ENCODE measurements at places on chromosomes 3 and 15.

GRCh38 chr3:57164657-57165573, at the start of gene IL17RD:
TSS of gene IL17RD (minus strand) at chr3:57165353. CDS start at chr3:57165286, 67 bp downstream.
- peak; percentile 58 for DNase-seq

- DNase-seq: no peak
Measured at GRCh38 chr3:111653766-111654165, 58.6 kb upstream of the ZBED2 start.

DNA sequence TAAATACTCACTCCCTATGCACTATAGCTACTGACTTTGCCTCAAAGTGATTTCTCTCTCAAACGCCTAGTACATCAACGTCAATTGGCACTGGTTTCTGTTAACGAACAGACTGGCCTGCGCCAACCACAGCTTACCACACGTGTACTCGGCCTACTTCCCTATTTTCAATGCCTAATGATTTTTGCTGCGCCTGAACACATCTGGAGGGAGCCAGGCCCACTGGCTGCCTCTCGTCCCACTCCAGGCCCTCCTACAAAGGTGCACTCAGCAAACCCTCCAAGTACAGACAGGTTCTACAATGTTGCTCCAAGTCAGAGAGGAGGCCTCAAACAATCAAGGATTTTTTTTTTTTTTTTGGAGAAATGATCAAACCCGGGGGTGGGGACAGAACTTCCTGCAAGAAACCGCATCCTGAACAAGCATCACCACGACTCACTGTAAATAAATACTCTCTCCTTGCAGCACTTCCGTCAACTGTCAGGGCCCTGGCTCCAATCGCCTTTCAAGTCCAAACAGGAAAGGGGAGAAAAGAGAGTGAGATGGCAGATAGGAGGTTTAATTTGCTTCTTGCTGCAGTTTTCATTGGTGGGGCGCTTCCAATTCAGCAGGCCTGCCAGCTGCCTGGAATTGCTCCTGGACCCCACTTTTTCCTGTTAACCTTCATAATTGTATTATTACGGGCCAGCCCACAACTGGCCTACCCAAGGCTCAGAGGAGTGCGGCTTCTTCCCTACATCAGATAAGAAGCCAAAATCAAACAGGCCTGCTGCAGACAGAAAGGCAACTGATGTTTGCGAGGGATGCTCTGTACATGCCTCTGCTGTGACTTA, 139.3 kb downstream of the FOXP1 start:
- no peak for DNase-seq

- no peak for DNase-seq
Measured at GRCh38 chr3:182375916-182376315, 417.4 kb upstream of the ATP11B start.

DNA sequence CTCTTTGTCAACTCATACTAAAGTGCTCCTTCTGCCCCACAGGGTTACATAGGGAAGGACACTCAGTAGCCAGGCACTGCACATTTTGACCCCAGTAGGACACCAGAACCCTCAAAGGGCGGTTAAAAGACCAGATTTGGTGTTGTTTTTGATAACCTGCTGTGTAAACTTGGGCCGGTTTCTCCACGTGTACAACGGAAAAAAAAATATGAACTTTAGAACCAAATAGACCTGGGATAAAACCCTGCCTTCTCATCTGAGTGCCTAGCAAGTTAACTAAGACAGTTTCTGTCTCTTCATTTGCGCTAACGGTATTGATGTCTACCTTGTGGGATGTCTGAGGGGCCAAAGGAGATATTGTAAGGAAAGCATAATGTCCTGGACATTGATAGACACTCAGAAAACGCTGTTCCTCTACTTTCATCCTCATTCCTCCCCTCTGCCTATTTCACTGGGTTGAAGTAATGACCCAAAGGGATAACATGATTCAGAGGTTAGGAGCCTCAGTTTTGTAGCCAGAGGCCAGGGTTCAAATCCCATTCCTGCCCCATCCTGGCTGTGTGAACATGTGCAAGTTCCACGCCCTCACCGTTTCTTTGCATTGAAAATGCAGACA, 155.9 kb upstream of the LPP start:
- DNase-seq: no peak

DNA sequence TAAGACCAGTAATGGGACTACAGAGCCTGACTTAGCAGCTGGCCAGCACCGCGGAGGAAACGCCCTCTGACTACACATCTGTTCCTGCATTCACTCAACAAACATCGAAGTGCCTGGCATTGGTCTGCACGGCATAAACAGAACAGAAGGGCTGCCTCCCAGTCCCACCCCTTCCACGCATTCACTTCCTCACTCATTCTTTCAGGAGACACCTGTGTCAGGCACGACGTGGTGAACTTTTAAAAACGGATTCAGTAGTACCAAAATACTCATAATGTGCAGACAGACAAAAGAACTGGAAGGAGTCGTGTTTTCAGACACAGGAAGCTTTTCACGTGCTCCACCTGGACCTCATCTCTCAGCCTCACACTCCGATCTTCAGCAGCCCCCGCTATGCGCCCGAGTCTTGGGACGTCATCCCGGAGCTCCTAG, 123.3 kb downstream of the XXYLT1 start:
- DNase-seq: peak; percentile 17

- no peak for DNase-seq
Measured at GRCh38 chr15:36156879-36157427, 422.5 kb upstream of the CDIN1 start.

- no peak for DNase-seq
Measured at GRCh38 chr15:79682285-79682684, 214.5 kb downstream of the MTHFS start.
